Ovary (tissue), 10 donors: ENCODE measurements at places on chromosomes 12 and 14.
A peak's percentile ranks its signal among the peaks of the same experiment; 100 is the strongest.

- DNase-seq = no peak
Measured at GRCh38 chr12:104490850-104491249, 34.1 kb downstream of the CHST11 start.

DNA sequence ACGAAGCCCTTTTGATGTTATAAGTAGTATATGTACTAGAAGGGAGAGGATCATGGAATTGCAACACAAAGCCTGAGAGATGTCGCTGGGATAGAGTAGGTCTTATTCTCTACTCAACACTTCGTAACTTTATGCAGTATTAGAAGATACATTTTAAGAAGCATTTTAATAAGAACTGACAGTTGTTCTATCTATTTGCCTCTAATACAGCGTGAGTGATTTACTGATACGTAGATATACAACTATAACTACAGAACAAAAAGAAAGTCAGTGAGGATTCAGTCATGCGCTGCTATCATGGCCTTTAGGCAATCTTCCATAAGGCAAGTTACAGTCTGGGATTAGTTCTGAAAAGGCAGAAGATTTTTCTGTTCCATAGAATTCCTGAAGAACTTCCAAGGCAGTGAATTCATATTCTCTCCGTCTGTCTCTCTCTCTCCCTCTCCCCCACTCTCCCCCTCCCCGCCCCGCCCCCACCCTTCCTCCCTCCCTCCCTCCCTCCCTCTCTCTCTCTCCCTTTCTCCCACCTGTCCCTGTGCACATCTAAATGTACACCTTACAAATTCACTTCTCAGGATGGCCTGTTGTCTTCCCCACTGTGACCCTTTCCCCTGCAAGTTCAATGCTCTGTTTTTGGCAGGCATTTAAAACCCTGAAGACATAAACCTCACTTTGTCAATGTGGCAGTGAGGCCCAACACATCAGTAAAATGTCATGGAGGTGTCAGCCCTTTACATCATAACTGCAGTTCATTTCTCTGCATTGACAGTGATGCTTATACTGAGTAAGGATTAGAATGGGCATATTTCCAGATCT is 470.6 kb downstream of the EGLN3 start:
- DNase-seq = no peak

DNA sequence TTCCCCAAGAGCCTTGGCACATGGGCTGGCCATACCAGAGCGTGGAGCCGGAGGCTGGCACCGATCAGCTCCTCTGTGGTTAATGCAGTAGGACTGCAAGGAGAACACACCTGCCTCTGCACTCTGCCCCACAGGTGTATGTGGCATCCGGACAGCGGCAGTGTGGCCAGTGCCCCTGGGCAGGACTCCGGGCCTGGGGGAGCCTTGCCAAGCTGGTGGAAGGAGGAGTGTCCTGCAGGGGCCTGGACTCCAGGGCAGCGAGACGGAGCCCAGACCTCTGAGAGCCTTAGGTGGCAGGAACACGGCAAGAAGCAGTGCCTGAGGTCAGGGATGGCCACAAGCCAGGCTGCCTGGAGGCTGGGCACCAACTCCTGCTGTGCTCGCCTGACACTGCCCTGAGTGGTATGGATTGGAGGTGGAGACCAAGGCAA is 5.3 kb upstream of the BEGAIN start:
- DNase-seq = no peak

DNA sequence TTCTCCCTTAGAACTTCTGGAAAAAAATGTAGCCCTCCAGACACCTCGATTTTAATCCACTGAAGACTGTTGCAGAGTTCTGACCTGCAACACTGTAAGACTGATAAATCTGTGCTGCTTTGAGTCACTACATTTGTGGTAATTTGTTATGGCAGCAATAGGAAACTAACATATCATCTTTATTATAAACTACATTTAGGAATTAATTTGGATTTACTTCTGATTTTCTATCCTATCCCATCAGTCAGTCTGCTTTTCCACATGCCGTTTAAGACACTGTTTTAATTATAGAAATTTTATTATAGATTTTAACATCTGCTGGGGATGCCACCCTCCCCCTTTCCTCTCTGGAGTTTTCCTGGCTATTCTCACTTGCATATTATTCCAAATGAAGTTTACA is 375.2 kb downstream of the DUSP6 start:
- no peak for DNase-seq

- DNase-seq = no peak
Measured at GRCh38 chr12:121893961-121894460, 5.4 kb downstream of the PSMD9 start.

GRCh38 chr14:68146818-68147217 is 327.2 kb downstream of the RAD51B start:
- no peak for DNase-seq

DNA sequence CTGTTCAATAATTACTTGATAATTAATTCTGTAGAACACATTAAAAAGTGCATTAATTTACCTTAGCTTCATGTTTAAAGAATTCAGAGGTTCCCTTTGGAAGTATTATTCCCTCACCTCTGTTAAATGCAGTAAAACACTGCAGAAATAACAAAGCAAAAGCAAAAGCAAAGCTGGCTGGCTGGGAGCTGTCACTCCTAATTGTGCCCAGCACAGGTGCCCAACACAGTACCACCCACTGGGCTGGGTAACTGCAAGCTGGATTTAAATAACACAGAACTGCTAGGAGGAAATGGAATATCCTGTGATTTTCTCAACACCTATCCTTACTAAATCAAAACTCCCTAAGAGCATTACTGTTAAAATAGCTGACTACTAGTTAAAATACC is 72.6 kb downstream of the SLC2A13 start:
- no peak for DNase-seq

- no peak for DNase-seq
Measured at GRCh38 chr14:22994762-22995275, 12.5 kb upstream of the AJUBA start.

DNA sequence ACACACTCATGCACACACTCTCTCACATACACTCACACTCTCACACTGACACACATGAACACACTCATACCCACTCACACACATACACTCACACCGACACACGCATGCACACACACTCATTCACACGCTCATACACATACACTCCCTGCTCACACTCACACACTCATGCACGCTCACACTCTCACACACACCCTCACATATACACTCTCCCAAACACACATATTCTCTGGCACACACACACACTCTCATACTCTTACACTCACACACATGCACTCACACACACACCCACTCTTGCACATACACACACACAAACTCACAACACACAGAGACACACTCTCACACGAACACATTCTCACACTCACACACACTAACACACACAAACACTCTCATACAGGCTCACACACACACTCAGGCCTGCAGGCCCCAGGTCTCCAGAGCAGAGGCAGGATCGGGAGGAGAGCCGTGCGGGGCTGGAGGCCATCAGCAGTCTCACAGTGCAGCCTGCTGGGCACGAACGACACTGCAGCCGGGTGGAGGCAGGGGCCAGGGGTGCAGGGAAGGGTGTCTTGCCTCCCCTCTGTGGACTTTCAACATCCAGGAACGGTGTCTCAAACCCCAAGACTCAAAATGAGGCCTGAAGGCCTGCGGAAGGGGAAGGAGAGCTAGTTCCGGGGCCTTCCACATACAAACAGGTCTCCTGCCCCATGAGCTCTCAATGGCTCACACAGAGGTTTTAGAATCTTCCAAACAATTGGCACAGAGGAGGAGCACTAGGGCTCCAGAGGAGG is 148.7 kb downstream of the ANO2 start:
- no peak for DNase-seq

GRCh38 chr14:46248001-46248630 is 403.5 kb downstream of the RPL10L start:
- DNase-seq = no peak

- DNase-seq = no peak
Measured at GRCh38 chr12:101845137-101845711, 14.5 kb upstream of the GNPTAB start.

GRCh38 chr12:123808167-123808566 is 46.1 kb downstream of the DNAH10 start:
- DNase-seq = no peak

DNA sequence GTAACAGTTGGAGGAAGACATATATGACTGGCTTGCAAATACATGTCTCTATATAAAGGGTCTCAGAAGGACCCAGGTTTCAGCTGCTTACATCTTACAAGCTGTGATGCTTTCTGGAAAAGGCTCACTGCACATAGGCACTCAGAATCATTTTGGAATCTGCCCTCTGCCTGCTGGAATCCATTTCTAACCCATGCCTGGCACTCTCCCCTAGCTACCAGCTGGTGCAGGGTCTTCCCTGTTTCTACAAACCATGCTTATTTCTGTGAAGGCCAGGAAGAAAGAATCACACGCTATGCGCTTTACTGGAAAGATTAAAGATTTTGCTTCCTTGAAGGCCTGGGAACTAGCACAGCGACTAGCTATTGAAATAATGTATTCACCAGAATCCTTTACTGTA is 151.3 kb downstream of the DICER1 start:
- no peak for DNase-seq

GRCh38 chr12:50302686-50303085 is 19.4 kb upstream of the LIMA1 start:
- no peak for DNase-seq

- peak; percentile 72 for DNase-seq
Measured at GRCh38 chr12:120237360-120238171, 28.0 kb downstream of the PXN start.

DNA sequence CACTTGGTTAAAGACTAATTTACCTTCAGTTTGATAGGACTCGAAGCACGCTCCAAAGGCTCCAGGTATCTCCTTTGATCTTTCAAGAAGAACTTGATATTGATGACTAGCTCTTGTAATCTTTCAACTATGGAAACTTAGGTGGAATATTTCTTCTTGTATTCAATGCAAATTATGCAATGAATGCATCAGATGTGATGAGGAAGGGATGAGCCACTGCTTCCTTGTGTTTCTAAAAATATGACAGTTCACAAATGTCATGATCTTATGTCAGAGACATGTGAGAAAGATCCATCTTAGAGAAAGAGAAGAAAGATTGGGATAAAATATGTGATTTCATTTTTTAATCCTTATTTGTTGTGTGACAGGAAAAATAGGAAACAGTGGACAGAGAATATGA is 9.9 kb downstream of the RNASE9 start:
- no peak for DNase-seq

- no peak for DNase-seq
Measured at GRCh38 chr12:116614194-116614915, 55.2 kb downstream of the MAP1LC3B2 start.

DNA sequence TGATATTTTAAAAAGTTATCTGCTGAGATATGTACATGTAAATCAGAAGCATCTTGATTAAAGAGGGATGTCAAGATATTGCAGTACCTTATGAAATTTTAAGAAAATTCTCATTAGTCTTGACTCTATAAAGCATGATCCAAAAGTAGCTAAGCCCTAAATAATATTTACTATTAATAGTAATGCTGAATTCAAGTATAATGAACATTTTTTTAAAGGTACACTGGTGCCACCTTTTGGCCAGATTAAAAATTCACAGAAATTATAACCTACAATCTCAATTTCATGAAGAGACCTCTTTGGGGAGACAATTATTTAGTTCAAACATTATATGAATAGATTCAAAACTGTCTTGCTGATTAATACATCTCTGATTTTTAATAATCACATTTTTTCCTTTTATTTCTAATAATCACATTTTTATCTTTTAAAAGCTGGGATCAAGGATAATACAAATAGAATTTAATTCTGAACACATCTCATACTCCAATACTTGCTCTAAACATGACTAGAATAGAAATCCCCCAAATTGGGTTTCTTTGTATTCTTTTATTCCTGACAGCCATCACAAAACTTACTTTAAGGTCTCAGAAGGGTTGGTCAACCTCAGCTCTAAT is 13.4 kb downstream of the AKAP5 start:
- no peak for DNase-seq

DNA sequence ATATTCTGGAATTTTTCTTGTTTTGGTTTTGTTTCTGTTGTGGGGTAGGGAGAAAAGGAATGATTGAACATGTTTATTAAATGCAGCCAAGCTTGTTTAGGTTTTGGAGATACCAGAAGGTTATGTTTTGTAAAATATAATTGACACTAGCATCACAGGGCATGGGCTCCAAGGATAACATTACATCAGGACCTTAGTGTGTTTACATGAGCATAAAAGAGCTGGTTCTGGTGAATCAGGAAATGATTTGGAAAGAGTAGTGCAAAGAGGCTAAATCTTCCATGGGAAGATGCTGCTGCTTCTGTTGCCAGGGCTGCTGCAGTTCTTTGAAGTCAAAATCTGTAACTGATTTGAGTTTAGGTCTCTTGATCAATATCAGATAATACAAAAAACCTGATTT is 118.7 kb downstream of the ETNK1 start:
- no peak for DNase-seq

GRCh38 chr12:103495469-103496456 is at the start of gene C12orf42:
TSS of gene C12orf42 (minus strand) at chr12:103495968. CDS start at chr12:103478426, 17,542 bp downstream.
- DNase-seq = no peak

GRCh38 chr12:6241495-6241894 is 41.3 kb downstream of the CD9 start:
- no peak for DNase-seq

GRCh38 chr14:69154779-69155178 is 1.9 kb upstream of the DCAF5 start:
- peak; percentile 23 for DNase-seq

GRCh38 chr12:107749083-107749482 is 11.9 kb downstream of the PRDM4 start:
- no peak for DNase-seq

DNA sequence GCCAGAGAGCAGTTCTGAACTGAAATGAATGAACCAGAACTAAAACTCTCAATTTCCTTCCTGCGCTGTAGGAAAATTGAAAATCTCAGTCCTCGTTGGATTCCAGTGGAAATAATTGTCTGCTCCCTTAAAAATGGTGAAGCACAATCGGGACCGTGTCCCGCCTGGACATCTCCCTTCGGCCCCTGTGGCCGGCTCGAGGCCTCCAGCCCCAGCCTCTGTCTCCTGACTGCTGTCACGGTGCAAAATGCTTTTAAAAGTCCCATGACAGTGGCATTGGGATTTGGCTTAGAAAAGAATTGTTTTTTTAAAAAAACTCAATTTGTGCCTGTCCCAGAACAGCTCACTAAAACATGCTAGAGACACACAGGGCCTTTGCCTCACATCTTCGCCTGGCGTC is 142.5 kb downstream of the ZNF664 start:
- DNase-seq = no peak

- no peak for DNase-seq
Measured at GRCh38 chr14:96897184-96897583, 100.0 kb downstream of the VRK1 start.

DNA sequence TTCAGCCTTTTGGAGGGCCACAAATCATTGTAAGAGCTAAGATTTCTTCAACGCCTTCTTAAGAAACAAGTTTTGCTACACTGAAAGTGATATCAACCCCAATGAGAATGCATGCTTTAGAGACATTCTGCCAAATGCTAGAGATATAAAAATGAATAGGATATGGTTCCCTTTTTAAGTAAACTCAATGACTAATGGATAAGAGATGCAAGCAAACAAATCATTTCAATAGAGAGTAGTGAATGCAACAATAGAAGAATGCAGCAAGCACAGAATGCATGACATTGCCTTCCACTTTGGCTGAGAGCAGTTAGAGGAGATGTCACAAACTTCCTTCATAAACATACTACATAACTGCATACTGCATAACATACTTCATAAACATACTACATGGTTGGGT is 116.4 kb downstream of the PDZRN4 start:
- no peak for DNase-seq
